Stimulated activated CD8-positive, alpha-beta memory T cell treated with anti-CD3 and anti-CD28 coated beads, Interleukin-7, amount 100 ng/mL, for 24 hours (primary cell): ENCODE measurements at places on chromosomes 3 and 15.

DNA sequence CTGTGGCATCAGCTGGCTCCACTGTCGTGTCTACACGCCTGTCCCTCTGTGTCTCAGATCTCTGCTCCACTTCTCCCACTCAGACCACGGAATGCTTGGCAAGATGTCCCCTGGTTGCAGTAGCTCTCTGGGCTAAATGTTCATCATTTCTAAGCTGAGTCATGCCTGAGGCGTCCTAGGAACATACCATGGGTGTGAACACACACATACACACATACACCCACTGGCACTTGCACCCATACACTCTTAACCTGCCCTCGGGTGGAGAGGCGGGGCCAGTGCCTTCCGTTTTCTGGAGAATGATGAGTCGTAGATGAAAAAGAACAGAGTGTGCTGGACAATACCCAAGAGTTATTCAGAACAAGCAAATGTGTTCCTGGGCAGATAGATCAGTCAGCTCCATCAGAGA is 72.4 kb downstream of the SENP2 start:
- DNase-seq = no peak

GRCh38 chr15:54518156-54518882 is 540.1 kb downstream of the UNC13C start:
- no peak for DNase-seq

GRCh38 chr3:128867200-128868125 is 12.0 kb upstream of the ACAD9 start:
- no peak for DNase-seq

- DNase-seq = no peak
Observed at GRCh38 chr3:98603580-98603979, 10.2 kb upstream of the CPOX start.

DNA sequence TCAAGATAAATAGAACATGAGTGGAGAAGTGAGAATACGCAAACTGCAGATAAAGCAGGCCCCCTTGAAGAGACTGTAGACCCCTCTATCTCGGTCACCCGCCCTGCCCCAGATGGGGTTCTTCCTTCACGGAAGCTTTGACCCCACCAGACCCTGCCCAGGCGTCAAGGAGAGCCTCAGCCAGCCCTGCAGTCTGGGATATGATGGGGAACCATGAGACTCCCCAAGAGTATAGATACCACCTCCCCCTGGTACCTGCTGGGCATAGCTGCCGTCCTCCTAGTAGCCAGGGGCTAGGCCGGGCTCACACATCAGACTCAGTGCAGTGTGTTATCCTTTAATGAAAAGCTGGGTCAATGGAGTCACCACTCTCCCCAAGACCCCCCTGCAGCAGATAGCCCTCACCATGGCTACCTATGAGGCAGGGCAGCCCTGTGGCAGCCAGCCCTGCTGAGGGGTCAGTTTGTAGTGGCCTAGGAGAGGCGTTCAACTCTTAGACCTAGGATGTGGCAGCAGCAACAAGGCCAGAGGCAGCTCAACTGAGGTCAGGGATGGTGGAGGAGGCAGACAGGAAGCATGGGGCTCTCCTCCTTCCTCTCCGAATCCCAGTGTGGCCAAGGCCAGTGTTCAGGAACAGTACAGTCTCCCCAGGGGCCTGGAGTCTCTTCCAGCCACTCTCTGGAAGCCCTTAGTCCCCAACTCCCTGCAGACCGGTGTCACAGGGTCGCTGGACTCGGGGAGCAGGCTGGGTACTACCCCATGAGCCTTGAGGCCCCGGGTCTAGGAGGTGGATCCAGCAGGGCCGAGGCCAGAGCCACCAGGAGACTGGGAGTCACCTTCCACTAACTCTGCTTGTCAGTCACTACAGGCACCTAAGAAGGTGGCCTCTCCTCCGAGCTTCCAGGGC is 26.1 kb downstream of the PLXNB1 start:
- DNase-seq = no peak

GRCh38 chr3:135869439-135870105 is 96.0 kb upstream of the PPP2R3A start:
- no peak for DNase-seq

DNA sequence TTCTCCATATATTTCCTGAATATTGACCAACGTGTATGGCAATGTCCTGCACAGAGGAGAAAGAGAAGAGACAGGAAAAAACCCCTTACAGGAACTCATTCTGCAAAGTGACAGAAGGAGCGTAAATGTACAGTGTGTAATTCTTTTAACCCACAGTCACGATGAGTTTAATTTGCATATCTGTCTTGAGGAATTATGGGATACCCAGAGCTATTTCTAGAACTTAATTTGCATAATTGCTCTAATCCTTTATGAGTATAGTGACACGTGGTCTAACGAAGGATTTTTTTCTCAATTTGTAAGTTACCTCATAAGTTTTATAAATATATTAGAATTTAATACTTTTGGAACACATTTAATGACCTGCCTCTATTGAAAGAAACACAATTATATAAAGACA is 9.8 kb downstream of the GPR27 start:
- no peak for DNase-seq

DNA sequence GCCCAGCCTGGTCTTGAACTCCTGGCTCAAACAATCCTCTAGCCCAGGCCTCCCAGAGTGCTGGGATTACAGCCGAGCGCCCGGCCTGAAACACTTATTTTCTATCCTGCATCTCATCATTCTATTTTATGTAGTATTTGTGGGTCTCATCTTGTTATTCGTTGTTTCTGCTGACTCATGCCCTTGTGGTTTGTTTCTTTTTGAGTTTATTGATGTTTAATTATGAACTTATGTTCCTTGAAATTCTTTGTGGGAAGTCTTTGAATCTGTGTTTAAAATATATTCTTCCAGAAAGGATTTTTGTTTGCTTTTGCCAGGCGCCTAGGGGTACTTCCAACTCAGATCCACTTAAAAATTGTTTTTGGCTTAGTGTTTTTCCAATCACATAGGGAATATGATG is 78.3 kb upstream of the C15orf39 start:
- DNase-seq = no peak

DNA sequence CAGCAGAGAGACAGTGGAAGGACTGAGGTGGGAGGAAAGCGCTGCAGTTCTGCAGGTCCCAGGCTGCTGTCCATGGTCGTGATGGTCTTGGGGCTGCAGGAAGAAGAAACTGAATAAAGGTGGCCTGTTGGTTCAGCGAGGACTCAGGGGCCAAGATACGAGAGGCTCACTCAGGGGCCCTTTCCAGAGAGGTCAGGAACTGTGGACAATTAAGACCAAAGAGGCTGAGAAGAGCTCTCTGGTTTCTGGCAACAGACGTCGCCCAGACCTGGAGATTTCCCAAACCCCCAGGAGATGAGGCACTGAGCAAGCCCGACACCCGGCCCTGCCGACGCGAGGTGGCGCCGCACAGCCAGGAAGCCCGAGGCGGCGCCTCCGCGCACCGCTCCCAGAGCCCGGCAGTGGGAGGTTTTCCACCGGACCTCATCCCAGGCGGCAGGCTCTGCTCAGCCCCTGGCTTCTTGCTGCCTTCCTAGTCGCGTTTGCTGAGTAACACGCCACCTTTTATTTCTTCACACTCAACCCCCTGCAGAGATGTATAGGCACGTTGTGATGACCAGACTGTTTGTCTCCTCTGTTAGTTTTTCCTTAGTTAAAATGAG is 56.4 kb upstream of the ARRDC4 start:
- DNase-seq = no peak

GRCh38 chr15:25859838-25860645 is 3.1 kb downstream of the ATP10A start:
- DNase-seq = no peak

GRCh38 chr3:12608376-12608775 is 51.5 kb downstream of the MKRN2 start:
- DNase-seq = no peak

- DNase-seq = no peak
Observed at GRCh38 chr3:16975083-16975482, 90.3 kb downstream of the PLCL2 start.

- DNase-seq = no peak
Observed at GRCh38 chr3:122773944-122774509, 19.6 kb downstream of the HSPBAP1 start.

DNA sequence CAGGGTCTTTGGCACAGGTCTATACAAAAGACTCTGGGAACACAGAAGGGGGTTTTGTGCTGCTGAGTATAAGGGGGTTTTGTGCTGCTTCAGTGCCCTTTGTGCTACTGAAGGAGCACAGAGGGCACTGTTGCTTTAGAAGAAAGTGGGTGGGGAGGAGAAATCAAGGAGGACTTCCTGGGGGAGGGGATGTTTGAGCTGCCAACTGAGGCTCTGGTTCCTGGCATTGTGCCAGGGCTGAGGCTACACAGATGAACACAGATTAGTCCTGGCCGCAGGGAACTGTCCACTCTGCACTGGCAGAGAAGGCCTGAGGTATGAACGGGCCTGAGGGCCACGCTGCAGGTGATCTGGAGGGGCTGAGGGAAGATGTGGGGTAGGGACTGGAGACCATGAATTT is 32.2 kb upstream of the SEC13 start:
- DNase-seq = no peak

GRCh38 chr15:34014556-34014955 is 24.4 kb downstream of the AVEN start:
- DNase-seq = no peak

- no peak for DNase-seq
Observed at GRCh38 chr3:51908026-51908425, 4.9 kb upstream of the IQCF1 start.

DNA sequence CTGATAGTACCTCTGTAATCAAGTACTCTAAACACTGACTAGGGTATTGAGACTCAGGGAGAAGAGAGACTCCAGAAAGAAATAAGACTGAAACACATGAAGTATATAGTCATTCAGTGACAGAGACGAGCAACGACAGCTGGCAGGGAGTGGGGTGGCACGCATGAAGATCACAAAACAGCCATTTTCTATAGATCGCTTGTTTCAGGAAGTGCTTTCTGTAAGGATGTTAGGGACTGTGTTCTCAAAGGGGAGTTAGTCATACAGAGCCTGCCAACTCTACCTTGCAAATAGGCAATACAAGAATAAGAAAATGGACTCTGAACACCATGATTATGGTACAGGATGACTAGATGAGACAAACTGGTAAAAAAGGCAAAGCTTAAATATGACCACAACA is 139.5 kb downstream of the TBL1XR1 start:
- no peak for DNase-seq

DNA sequence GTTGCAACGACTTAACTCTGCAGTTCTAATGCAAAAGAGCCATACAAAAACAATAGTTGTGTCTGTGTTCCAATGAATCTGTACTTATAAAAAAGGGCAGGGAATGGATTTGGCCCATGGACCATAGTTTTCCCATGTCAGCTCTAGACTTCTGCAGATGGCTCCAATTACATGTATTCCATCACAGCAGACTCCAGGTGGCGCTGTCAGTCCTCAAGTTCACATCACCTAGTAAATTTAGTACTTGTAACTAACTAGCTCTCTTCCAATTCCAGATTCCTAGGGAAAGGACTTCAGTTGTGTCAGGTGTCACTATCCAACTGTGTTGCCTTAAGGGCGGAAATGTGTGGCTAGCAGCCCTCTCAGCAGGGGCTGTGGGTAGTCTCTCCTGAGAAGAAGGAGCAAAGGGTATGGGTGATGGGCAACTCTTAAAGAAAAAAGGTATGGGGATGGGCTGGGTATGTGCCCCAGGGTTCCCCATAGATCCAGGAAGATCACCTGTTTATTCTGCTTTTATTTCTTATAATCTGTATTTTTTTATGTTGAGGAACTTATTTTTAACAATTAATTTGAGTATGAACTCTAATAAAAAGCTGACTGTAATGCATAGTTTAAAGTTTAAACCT is 36.2 kb downstream of the BBS4 start:
- DNase-seq = peak; percentile 57

GRCh38 chr15:77027111-77027696 is 32.3 kb downstream of the PSTPIP1 start:
- DNase-seq = no peak

DNA sequence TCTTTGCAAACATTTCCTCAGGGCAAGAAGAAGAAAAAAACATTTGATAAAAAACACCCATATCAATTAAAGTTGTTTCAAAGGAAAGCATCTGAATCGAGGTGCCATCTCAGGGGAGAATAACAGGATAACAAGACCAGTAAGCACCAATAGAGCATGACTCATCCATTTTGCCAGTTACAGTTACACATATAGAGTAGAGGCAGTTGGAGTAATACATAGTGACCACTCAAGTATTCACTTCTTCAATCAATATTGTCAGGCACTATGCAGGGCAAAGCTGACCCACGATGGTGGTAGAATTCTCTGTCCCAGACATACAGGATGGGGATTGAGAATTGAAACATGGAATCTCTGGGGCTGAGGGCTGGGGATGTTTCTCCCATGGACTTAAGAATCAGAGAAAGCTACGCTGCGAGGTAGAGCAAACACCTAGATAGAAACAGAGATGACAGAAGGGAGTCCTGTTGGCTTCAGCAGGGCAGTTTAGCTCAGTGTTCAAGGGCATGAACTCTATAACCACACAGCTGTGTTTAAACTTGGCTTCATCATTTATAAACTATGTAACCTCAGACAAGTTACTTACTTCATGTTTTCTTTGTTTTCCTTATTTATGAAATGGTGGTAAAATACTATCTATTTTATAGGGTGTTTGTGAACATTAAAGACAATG is 186.4 kb upstream of the NANOGP8 start:
- no peak for DNase-seq

DNA sequence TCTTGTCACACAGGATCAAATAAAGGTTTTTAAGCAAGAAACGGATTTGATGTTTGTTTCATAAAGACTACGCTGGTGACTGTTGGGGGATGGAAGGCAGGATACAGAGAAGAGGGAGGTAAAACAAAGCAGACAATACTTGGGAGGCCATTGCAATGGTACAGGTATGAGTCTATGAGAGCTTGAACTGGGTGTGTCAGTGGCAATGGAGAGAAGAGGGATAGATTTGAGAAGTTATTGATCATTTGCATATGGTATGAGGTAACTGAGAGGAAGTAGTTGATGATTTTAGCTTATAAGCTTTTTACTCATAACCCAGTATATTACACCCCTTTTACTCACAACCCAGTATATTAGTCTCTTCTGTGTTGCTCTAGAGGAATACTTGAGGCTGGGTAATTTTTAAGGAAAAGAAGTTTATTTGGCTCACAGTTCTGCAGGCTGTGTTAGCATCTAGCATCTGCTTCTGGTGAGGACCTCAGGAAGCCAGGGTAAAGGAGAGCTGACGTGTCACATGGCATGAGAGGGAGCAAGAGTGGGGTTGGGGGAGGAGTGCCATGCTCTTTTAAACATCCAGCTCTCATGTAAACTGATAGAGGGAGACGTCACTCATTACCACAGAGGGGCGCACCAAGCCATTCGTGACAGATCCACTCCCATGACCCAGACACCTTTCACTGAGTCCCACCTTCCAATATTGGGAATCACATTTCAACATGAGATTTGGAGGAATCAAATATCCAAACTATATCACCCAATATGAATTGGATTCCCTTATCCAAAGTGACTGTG is 153.9 kb downstream of the VPS8 start:
- no peak for DNase-seq

GRCh38 chr3:103158183-103158582 is 723.4 kb downstream of the ZPLD1 start:
- no peak for DNase-seq

- DNase-seq = no peak
Observed at GRCh38 chr3:52743721-52744120, 27.0 kb downstream of the NEK4 start.

DNA sequence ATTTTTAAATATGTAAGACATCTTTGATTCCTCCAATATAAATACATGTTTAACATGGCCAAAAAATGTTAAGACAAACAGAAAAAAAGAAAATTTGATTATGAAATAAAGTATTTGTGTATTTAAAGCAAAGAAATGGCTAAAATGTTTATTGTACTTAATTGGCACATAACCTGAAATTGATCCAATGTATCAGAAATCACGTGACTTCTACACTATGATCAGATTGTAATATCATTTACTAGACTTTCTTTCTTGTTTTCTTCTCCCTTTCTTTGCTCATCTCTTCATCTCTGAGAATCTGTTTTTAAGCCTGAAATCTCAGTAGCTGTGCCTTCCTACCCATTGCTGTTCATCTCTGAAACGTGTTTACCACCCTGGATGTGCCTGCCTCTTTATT is 420.3 kb downstream of the RSL24D1 start:
- no peak for DNase-seq
